ENCODE measurements at places on chromosomes 1 and 21.

GRCh38 chr1:147798731-147799130 lies 38.3 kb upstream of the GJA5 start:
- DNase-seq = no peak

DNA sequence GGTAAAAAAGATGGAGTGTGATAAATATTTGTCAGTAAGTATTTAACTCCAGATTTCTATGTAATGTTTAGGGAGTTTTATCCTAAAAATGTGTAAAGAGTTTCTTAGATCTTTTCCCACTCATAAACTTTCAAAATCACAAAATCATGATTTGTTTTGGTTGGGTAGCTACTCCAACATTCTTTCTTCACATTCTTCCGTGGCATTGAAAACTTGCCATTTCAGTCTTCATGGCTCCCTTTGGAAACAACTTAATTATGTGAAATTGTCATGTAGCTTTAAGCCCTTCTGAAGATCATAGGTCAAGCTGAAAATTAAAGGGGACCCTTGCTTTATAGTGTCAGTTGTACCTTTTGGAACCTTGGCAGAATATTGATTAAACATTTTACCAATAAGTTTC lies 73.2 kb downstream of the ADGRL2 start:
- no peak for DNase-seq

DNA sequence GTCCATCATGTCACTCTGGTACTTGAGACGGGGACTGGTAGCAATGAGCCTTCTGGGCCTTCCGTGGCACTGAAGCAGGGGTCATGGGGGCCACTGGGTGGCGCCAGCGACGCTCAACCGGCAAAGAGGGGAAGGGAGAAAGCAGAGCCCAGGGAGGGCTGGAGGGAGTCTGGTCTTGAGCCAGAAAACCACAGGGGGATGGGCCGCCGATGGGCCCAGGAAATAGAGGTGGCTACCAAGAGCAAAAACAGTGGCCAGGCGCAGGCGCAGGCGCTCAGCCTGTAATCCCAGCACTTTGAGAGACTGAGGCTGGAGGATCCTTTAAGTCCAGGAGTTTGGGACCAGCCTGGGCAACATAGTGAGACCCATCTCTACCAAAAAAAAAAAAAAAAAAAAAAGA lies 21.8 kb downstream of the EXOC8 start:
- peak; percentile 72 for DNase-seq

- no peak for DNase-seq
Measured at GRCh38 chr1:11749996-11750395, 12.0 kb upstream of the C1orf167 start.

DNA sequence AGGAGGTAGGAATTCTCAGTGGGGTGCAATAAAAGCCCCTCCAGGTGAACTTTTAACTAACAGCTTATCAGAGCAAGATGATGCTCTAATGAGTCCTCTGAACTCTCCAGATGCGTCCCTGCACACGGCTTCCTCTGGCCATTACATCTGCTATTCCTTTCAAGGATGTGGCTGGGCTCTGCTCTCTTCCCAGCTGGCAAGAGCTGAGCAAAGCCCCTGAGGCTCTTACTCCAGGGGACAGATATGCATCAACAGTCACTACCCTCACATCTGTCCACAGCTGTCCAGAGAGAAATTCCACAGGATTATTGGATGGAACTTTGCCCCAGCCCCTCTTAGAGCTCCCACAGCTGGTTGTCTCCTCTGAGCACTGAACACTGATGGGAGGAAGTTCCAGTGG lies 267.8 kb downstream of the C1orf94 start:
- no peak for DNase-seq

GRCh38 chr1:213586587-213586972 lies 401.2 kb upstream of the PROX1 start:
- no peak for DNase-seq

GRCh38 chr1:67170751-67171573 lies 4.7 kb downstream of the IL23R start:
- DNase-seq = no peak

- no peak for DNase-seq
Measured at GRCh38 chr1:28395181-28395580, 25.6 kb downstream of the PHACTR4 start.

DNA sequence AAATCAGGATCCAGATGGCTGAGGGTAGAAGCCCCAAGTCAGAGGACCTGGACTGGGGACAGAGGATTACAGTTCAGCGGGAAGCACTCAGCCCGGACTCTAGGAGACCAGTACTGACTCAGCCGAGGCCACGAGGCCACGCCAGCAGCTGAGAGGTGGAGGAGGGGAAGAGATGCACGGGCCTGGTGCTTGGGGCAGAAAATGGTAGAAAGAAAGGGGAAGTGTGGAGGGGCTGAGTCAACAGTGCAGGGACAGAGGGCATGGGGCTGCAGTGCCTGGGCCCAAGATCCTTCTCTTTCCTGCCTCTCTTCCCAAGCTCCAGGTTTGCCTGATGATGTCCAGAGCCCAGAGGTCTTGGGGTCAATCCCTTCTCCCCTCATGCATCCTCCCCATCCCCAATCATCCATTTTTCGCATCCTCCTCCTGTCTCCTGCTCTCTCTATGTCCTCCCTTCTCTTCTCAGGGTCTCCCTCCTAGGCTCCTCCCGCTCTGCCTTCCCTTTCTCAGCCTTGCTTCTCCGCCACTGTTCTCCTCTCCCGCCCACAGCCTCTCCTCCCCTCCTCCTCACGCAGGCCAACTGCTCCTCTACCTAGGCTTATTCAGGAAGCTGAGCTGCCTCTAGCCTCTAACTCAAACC lies 7.7 kb downstream of the ARHGEF2 start:
- peak; percentile 34 for DNase-seq

DNA sequence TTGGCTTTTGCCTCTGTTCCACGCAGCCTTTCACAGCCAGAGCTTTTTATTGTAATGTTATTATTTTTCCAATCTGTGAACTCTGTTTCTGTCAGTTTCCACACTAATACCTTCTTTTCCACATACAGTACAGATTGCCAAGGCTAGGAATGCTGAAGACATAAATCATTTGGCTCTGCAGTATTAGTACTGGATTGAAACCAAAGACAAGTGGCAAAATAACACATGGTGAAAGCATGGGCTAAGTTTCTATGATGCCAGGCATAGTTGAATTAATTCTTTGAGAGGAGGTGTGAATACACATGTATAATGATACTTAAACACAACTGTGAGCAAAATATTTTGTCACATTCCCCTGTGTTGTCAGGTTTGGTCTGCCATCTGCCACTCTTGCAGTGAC lies 73.5 kb downstream of the TMEM200B start:
- no peak for DNase-seq

- DNase-seq = peak; percentile 65
Measured at GRCh38 chr1:21867451-21867996, 55.5 kb downstream of the LDLRAD2 start.

DNA sequence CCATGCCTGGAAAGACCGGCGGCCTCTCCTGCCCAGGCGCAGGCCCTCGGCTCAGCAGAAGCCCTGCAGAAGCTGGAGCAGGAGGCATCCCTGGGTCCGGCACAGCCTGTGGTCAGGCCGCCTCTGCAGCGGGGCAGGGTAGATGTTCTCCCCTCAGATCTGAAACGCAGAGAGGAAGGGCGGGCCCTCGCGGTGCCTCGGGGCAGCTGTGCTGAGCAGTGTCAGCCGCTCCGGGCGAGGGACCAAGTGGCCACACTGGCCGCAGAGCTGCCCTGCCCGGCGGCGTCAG lies 175.3 kb upstream of the ARHGEF16 start:
- no peak for DNase-seq

GRCh38 chr1:60130703-60131102 lies 57.1 kb upstream of the C1orf87 start:
- DNase-seq = no peak

GRCh38 chr1:14842361-14842760 lies 243.9 kb downstream of the KAZN start:
- DNase-seq = no peak

- no peak for DNase-seq
Measured at GRCh38 chr1:208581667-208582066, 337.5 kb upstream of the PLXNA2 start.

- no peak for DNase-seq
Measured at GRCh38 chr1:202037706-202038296, 27.4 kb downstream of the ELF3 start.

GRCh38 chr1:196661345-196661744 lies 9.5 kb downstream of the CFH start:
- no peak for DNase-seq

- DNase-seq = peak; percentile 43
Measured at GRCh38 chr1:94737124-94737998, 82.8 kb upstream of the SLC44A3 start.

GRCh38 chr1:154206196-154206595 lies at the start of gene CFAP141:
Gene CFAP141, minus strand, starts transcription at chr1:154206333. Its CDS starts 26 bp downstream, at chr1:154206307.
- no peak for DNase-seq

- no peak for DNase-seq
Measured at GRCh38 chr1:144551107-144551542, 41.6 kb upstream of the PPIAL4F start.

- DNase-seq = no peak
Measured at GRCh38 chr1:221605569-221605968, 136.3 kb downstream of the DUSP10 start.

DNA sequence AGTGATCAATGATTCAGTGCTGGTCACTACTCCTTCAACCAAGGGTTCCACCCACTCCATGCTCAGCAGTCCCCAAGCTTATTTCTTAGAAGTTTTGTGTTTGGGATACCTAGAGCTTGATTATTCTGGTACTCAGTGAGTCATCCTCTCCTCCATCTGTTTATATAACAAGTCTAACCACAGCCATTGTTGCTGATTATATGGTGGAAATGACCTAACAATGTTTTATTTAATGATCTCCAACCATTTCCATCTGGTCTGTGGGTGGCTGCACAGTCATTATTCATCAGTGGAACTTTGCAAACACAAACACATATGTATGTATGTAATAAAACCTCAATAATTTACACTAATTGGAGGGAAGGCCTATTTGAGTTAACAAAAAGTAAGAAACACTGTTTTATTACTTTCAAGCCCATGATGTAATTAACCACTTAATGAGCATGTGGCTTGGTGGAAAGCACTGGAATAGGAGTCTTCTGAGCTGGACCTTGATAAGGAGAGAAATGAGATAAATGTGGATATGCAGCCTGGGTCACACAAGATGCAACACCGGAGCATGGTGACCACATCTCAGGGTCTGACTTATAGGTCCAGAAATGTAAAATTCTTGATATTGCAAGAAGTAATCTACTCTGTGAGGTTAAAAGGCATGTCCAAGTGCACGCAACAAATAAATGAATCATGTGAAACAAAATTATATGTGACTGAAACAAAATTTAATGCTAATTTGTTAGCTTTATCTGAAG lies 99.0 kb upstream of the WLS start:
- DNase-seq = no peak

GRCh38 chr1:207389728-207390464 lies 64.2 kb upstream of the CR2 start:
- peak; percentile 13 for DNase-seq

DNA sequence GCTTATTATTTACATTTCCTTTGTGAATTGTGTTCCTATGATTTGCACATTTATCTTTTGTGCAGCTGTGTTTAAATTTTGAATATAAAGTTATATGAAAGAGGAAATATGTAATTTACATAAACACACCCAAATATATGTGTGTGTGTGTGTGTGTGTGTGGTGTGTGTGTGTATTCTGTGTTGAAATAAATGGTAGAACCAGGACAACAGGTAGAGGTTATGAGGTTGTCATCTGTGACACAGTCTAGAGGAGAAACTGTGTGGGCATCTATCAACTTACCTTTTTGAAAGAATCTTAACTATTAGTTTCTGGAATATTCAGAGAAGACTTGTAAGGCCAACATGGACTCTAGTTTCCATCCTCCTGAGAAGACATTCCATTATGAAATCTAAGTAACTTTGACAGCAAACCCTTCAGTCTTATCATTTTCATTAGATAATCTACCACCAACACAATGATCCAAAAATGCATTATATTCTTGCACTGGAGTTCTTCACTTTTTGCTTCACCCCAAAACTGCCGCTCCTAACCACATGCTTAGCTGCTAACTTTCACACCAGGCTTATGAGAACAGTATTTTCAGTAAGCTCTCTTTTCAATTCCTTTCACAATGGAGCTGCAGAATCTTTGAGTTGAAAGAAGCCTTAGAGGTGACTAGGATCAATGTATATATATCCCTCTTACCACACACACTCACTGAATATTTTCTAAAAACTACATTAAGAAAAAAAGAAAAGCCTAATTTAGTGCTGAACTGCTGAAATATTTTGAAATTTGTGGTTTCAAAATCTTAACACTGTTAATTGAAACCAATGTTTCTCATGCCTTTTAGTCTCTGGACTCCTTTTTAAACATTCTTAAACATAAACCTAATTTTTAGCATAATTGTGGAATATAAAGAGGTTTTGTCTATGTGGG lies 21.8 kb downstream of the PTPRC start:
- no peak for DNase-seq

- DNase-seq = no peak
Measured at GRCh38 chr1:196685506-196685905, 33.7 kb downstream of the CFH start.

GRCh38 chr1:86756062-86756406 lies 51.7 kb downstream of the SH3GLB1 start:
- no peak for DNase-seq

DNA sequence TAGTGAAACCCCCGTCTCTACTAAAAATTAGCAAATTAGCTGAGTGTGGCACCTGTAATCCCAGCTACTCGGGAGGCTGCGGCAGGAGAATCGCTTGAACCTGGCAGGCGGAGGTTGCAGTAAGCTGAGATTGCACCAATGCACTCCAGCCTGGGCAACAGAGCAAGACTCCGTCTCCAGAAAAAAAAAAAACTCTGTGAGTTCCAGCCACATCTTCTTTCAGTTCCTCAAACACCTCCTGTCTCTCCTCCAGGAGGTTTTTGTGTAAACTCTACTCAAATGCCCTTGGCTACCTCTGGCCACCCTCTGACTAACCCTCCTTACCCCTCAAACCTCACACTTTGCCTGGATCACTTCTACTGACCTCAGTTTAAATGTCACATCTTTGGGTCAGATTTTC lies 38.1 kb downstream of the RCSD1 start:
- DNase-seq = no peak

- DNase-seq = no peak
Measured at GRCh38 chr1:199898654-199899053, 128.9 kb upstream of the NR5A2 start.

GRCh38 chr1:7940034-7940433 lies 605 bp downstream of the TNFRSF9 start:
- DNase-seq = no peak

GRCh38 chr1:63774617-63775417 lies 1.0 kb downstream of the ROR1 start:
- no peak for DNase-seq

DNA sequence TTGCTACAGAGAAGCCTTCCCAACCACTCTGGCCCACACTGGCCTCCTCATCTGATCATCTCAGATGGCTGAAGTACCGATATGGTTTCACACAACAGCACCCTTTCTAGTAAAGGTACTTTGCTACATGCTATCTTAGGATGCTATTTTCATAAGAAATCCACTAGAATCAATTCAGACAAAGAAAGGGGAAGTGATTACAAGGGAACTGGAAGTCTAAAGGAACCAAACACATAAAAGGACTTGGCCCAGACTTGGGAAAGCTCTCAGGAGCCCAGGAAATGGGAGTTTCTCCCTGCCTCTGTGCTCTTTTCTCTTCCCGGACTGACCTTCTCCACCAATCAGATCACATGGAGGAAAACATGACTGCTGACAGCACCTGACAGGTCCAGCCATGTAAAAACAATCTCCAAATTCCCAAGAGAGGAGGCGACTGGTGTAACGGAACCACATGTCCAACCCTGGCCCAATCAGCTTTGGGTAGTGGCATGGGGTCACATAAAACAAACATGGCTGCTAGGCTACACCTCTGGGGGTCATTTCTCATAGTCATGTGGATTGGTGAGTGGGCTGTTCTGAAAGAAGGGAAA lies 12.7 kb upstream of the FOXE3 start:
- no peak for DNase-seq
